Amniotic epithelial cell (primary cell): ENCODE measurements at places on chromosomes 2 and 18.
A peak's percentile ranks its signal among the peaks of the same experiment; 100 is the strongest.

- DNase-seq = peak; percentile 78
Measured at GRCh38 chr2:12451726-12452125, 265.0 kb upstream of the TRIB2 start.

GRCh38 chr18:70523792-70524182 lies 234.9 kb downstream of the SOCS6 start:
- no peak for DNase-seq

DNA sequence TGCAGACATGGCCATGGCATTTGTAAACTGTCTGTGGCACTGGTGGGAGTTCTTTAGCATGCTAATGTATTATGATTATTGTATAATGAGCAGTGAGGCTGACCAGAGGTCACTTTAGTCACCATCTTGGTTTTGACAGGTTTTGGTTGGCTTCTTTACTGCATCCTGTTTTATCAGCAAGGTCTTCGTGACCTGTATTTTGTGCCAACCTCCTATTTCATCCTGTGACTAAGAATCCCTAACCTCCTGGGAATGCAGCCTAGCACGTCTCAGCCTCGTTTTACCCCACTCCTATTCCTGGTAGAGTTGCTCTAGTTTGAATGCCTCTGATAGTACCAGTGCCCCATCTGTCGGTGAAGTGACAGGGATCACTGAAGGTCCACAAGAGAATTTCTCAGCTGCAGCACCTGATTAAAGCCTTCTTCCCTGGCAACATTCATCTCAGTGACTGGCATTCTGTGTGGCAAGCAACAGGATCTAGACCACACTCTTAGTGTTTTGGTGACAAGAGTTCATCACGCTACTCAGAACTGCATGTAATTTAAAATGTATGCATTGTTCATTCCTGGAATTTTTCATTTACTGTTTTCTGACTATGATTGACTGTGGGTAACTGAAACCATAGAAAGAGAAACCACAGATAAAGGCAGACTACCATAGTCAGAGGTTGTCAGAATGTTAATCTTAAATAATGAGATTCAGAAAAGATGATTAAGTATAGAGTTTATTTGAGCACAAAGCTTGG lies 43.0 kb upstream of the GPR39 start:
- no peak for DNase-seq

GRCh38 chr2:238528953-238529781 lies 102.4 kb downstream of the ASB1 start:
- no peak for DNase-seq

DNA sequence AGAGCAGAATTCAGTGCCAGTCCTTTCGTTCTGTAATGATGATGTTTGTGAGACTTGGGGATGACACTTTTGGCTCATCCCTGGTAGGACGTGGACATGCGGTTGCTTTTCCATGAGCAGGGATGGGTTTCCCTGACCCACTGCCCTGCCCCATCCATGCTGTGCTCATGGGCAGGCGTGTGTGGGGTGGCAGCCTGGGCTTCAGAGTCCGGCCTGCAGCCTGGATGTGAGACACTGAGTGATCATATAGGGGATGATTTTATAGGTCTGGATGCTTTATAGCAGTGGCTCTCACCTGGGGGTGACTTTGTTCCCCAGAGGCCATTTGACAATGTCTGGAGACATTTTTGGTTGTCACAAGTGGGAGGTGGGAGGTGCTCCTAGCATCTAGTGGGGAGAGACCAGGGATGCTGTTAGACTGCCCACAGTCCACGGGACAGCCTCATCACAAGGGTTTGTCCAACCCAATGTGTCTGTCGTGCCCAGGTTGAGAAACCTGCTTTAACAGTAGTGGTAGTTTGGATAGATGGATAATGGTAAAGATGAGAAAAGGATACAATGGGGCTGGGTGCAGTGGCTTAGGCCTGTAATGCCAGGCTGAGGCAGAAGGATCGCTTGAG lies 38.9 kb downstream of the LDLRAD4 start:
- DNase-seq = no peak

- peak; percentile 99 for DNase-seq
Measured at GRCh38 chr2:55761526-55761925, 67.9 kb upstream of the PNPT1 start.

GRCh38 chr2:15927551-15928218 lies 12.7 kb upstream of the MYCN start:
- DNase-seq = no peak

- peak; percentile 26 for DNase-seq
Measured at GRCh38 chr2:174970092-174970491, 35.1 kb downstream of the CHN1 start.
